ENCODE measurements at places on chromosomes 5 and 9.
A peak's percentile ranks its signal among the peaks of the same experiment; 100 is the strongest.

DNA sequence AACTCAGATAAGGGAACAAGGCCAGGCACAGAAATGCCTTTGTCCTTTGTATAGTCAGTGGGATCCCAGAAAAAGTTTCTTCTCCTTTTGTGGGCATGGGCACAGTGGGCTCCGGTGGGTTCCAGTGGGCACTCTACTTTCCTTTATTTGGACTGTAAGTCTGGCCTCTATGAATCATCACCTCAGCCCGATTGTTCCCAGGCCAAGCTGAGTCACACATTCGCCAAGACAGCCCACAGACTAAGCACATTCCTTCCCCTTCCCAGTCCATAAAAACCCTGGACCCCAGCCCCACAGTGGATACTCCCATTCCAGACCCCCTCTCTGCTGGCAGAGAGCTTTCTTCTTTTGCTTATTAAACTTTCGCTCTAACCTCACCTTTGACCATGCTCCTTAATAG, 165.0 kb downstream of the FBXL17 start:
- peaks cover 25% of the 10 kb centered on the region for H3K36me3 ChIP-seq
- H3K4me3 ChIP-seq: no peak overlapping the region
- no peaks in the 10 kb centered on the region for H3K27me3 ChIP-seq
- no peak overlapping the region for H3K27ac ChIP-seq
- H3K4me1 ChIP-seq: peaks cover 7% of the 10 kb centered on the region

DNA sequence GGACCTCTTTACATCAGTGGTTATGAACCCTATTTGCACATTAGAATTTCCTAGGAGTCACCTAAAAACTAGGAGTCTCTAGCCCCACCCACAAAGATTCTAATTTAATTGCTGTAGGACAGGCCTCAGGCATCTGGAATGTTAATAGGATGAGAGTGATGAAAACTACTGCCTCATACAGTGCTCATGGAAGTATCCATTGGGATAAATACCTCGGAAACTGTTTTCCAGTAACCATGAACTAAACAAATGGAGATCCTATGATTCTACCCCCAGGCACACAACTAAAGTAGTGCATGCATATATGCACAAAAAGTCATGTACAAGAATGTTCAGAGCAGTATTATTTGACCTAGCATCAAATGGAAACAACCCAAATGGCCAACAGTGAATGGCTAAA, 286.3 kb downstream of the DNAH5 start:
- H3K27me3 ChIP-seq: peaks cover 5% of the 10 kb centered on the region
- no peak overlapping the region for H3K4me3 ChIP-seq
- H3K27ac ChIP-seq: no peak overlapping the region
- no peak for DNase-seq

DNA sequence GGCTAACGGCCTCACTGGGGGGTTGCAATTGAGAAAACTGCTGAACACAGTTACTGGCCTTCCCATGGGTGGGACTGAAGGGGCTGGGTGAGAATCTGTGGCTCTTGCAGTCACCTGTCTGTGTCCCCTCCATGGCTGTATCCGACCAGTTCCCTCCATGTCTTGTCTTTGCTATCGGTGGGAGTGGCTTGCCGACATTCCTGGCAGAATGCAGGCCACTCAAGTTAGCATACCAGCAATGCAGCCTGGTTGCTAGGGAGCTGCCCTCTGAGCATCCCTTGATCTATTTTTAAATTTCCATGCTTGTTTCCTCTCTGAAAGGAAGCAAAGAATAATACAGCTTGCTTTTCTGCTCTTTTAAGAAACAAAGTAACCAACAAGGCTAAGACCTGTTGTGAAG, 1509.7 kb upstream of the WWC1 start:
- H3K27me3 ChIP-seq: no peaks in the 10 kb centered on the region
- DNase-seq: no peak
- H3K36me3 ChIP-seq: no peaks in the 10 kb centered on the region
- H3K4me1 ChIP-seq: peaks cover 15% of the 10 kb centered on the region

DNA sequence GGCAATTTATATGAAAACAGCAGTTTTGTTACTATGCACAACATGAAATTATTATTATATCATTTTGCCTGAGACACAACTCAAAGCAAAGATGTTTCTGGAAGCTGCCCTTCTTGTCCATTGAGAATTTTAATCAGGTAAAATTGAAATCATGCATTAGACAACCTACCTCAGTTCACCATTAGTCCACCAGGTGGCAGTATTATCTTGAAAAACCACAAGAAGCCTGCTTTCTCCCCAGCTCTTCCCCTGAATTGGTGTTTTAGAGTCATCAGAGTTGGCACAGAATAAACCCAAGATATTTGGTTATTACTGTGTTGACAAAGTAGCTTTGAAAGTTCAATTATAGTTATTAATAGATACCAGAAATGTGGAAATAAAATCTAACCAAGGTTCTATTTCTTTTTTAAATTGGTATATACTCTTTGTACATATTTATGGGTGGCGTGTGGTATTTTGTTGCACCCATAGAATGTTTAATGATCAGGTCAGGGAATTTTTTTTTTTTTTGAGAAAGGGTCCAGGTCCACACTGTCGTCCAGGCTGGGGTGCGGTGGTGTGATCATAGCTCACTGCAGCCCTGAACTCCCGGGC, 25.7 kb downstream of the UTP15 start:
- no peak for DNase-seq
- H3K4me1 ChIP-seq: no peaks in the 10 kb centered on the region
- no peak overlapping the region for H3K4me3 ChIP-seq
- H3K27ac ChIP-seq: no peak overlapping the region
- no peaks in the 10 kb centered on the region for H3K36me3 ChIP-seq

DNA sequence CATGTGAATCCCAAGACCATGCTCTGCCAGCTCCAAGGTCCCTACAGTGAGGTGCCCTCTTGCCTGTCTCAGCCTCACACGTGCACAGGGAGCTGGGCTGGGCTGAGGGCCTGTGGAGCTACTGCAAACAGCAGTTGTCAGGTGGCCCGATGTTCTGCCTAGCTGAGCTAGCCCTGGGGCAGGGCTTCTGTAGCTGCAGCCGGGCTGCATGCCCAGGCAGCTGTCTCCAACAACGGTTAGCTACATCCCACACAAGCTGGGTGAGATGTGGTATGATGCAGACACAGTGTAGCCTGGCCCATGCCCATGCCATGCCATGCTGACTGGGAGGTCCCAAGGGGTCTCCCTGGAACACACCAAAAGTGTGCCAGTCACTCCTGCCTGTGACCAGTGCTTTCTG, 62.0 kb downstream of the MACROH2A1 start:
- H3K36me3 ChIP-seq: peaks cover 6% of the 10 kb centered on the region
- H3K27ac ChIP-seq: no peak overlapping the region
- H3K4me1 ChIP-seq: peaks cover 4% of the 10 kb centered on the region
- no peaks in the 10 kb centered on the region for H3K27me3 ChIP-seq
- no peak for DNase-seq
- H3K4me3 ChIP-seq: no peak overlapping the region

DNA sequence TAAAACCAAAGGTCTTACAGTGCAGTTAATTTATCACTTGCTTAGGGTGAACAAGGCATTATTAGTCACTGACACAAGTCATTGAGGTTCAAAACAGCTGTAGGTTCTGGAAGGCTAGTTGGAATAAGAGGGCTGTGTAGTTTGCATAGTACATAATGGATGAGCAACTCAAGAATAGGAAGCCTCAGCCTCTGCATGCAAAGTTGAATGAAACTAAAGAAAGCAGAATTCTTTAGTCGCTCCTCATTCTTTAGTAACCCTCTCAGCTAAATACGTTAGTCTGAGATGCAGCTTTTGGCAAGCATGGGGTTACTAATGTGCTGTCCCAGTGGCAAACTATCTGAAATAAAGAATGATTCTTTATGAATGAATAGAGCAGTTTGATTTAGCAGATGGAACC, 74.2 kb downstream of the ADGRV1 start:
- no peak overlapping the region for H3K27ac ChIP-seq
- no peaks in the 10 kb centered on the region for H3K36me3 ChIP-seq
- H3K27me3 ChIP-seq: no peaks in the 10 kb centered on the region
- no peak overlapping the region for H3K4me3 ChIP-seq
- no peak for DNase-seq

DNA sequence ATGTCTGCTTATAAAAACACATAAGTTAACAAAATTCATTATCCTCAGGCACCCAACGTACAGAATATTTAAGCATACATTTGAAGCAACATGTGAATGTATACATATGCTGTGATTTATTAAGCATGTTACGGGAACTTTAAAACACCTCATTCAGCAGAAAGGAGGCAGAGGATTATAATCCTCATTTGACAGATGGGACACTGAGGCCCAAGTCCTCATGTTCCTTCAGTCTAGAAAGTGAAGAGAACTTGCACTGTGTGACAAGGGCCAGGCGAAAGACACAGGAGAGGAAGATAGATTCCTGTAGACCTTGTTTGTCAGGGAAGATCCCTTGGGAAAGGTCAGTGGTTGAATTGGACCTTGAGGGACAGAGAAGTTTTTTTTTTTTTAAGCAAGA, 7.6 kb upstream of the PSMD5 start:
- no peak overlapping the region for H3K27ac ChIP-seq
- H3K27me3 ChIP-seq: no peaks in the 10 kb centered on the region
- no peaks in the 10 kb centered on the region for H3K36me3 ChIP-seq
- DNase-seq: no peak
- peaks cover 8% of the 10 kb centered on the region for H3K4me1 ChIP-seq

DNA sequence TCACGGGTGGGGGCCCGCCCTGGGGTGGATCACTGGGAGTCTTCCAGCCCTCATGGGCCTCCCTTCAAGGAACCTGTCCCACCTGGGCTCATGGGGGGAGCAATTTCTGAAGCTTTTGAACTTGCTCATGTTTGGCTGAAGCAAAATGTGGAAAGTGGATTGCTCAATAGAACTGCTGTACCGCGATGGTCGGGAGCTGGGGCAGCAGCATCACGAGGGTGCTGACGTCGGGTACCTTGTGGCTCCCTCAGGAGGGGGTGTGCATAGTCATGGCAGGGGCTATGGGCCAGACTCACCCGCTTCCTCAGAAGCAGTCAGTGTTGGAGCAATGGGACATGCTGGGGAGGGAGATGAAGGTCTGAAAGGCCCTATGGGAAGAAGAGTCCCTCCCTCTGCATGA, 57.9 kb downstream of the PRRT1B start:
- peaks cover 13% of the 10 kb centered on the region for H3K4me1 ChIP-seq
- H3K27me3 ChIP-seq: no peaks in the 10 kb centered on the region
- H3K27ac ChIP-seq: no peak overlapping the region
- H3K4me3 ChIP-seq: no peak overlapping the region
- H3K36me3 ChIP-seq: peaks cover 22% of the 10 kb centered on the region
- DNase-seq: no peak

- H3K27ac ChIP-seq: no peak overlapping the region
- no peaks in the 10 kb centered on the region for H3K36me3 ChIP-seq
- H3K4me3 ChIP-seq: no peak overlapping the region
Measured at GRCh38 chr9:135130207-135130976, 42.9 kb downstream of the OLFM1 start.

- DNase-seq: no peak
- no peak overlapping the region for H3K27ac ChIP-seq
- no peaks in the 10 kb centered on the region for H3K4me1 ChIP-seq
Measured at GRCh38 chr5:1819458-1819857, 18.3 kb downstream of the NDUFS6 start.

GRCh38 chr9:132141344-132141947, 20.4 kb upstream of the NTNG2 start:
- H3K4me1 ChIP-seq: peaks cover 5% of the 10 kb centered on the region
- DNase-seq: no peak
- peaks cover 91% of the 10 kb centered on the region for H3K27me3 ChIP-seq
- H3K4me3 ChIP-seq: peak overlapping the region; percentile 42
- no peaks in the 10 kb centered on the region for H3K36me3 ChIP-seq

GRCh38 chr5:60323596-60323995, 376.4 kb downstream of the DEPDC1B start:
- H3K27me3 ChIP-seq: no peaks in the 10 kb centered on the region
- peaks cover 33% of the 10 kb centered on the region for H3K36me3 ChIP-seq
- H3K27ac ChIP-seq: no peak overlapping the region
- no peak overlapping the region for H3K4me3 ChIP-seq
- no peak for DNase-seq

DNA sequence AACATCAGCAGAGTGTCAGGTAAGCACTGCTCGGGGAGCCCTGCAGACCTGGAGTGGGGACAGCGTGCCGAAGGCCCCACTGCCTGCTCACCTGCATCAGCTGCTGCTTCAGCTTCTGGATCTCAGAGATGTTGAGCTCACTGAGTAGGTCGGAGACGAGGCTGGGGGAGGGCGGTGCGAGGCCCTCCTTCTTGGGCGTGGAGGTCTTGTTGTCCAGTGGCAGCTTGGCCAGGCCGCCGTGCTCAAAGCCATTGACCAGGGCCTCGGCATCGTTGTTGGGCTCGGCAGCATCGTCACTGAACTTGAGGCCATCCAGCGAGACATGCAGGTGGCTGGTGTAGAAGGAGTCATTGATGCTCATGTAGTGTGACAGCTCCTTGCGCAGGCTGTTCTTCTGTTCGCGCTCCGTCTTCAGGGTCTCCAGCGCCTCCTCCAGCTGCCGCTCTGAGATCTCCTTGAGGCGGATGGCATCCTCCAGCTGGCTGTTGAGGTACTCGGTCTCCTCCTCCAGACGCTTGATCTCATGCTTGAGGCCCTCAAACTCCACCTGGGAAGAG, 44.3 kb downstream of the BICD2 start:
- no peak overlapping the region for H3K27ac ChIP-seq
- no peak for DNase-seq
- no peak overlapping the region for H3K4me3 ChIP-seq
- H3K27me3 ChIP-seq: no peaks in the 10 kb centered on the region
- H3K36me3 ChIP-seq: peaks cover 11% of the 10 kb centered on the region

- no peak overlapping the region for H3K27ac ChIP-seq
- DNase-seq: no peak
- H3K4me3 ChIP-seq: no peak overlapping the region
- H3K4me1 ChIP-seq: peaks cover 12% of the 10 kb centered on the region
- H3K36me3 ChIP-seq: no peaks in the 10 kb centered on the region
Measured at GRCh38 chr5:110161162-110161561, 471.4 kb downstream of the MAN2A1 start.

DNA sequence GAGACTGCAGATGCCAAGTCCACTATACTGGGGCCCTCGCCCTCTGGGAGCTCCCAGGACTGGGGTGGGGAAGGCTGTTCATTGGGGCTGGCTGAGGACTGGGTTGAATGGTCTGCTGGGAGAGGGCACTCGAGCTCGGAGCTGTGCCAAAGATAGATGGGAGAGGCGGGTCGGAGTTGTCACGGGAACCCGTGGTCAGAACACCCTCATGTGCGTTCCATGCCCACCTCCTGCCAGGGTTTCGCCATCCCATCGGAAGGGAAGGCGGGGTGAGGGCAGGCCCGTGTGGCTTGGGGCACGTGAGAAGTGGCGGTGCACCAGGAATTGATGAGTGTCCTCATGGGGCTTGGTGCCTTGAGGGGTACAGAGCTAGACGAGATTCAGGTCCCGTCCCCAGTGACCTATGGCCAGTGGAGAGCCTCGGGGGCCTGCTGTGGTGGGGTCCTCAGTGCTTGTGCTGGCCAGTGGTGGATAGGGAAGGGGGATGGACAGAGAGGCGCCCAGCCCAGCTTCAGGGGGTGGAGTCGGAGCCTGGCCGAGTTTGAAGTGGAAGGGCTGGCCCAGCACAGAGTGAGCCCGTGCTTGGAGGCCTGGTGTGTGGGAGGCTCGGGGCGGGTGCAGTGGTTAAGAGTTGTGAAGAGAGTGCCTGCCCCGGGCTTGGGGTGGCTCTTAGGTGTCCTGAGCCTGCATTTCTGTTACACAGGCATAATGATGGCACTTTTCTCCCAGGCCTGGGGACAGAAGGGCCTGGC, 4.3 kb downstream of the CACFD1 start:
- H3K27me3 ChIP-seq: no peaks in the 10 kb centered on the region
- H3K4me3 ChIP-seq: no peak overlapping the region
- peaks cover 16% of the 10 kb centered on the region for H3K4me1 ChIP-seq
- H3K36me3 ChIP-seq: peaks cover 3% of the 10 kb centered on the region
